ENCODE measurements at places on chromosomes 3 and 15.

- no peak for DNase-seq
Measured at GRCh38 chr15:68205558-68205944, 419 bp upstream of the CALML4 start.

DNA sequence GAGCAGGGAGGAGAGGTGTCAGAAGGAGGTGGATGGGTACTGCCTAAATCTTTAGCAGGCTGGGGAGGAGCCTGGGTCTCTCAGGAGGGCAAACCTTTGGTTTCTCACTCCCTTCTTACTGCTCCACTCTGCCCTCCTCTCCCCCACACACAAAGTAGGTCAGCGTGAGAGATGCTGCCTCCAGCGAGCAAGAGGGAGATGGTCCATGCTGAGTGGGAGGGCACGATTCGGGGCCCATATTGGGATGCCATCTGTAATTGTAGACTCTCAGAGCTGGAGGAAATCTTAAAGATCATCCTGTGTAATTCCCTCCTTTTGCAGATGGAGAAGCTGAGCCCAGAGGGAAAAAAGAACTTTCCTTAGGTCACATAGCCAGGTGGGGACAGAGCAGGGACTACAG, 34.2 kb upstream of the SYN2 start:
- DNase-seq: no peak

DNA sequence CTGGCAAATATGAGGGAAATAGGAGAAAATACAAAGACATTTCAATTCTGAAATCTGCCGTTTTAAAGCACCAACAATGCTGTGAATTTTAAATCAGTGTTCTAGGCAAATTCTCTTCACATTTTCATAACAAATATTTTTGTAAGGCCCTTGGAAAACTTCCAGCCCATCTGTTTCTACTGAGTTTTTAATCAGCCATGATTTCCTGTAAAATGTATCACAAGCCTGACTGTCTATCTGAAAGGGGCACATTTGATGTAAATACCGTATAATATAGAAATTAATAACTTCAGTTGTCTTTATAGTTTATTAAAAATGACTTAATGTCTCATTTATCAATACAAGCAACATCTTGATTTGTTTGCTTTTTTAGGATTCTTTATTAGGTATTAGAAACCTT, 454.7 kb downstream of the PYDC2 start:
- DNase-seq: no peak

GRCh38 chr3:138079901-138080300, 35.5 kb downstream of the DZIP1L start:
- no peak for DNase-seq

GRCh38 chr15:93664213-93664956, 567.0 kb upstream of the MCTP2 start:
- DNase-seq: no peak

- no peak for DNase-seq
Measured at GRCh38 chr3:15384510-15385237, 42.7 kb downstream of the METTL6 start.

- DNase-seq: no peak
Measured at GRCh38 chr3:162368417-162368816, 871.8 kb downstream of the OTOL1 start.

DNA sequence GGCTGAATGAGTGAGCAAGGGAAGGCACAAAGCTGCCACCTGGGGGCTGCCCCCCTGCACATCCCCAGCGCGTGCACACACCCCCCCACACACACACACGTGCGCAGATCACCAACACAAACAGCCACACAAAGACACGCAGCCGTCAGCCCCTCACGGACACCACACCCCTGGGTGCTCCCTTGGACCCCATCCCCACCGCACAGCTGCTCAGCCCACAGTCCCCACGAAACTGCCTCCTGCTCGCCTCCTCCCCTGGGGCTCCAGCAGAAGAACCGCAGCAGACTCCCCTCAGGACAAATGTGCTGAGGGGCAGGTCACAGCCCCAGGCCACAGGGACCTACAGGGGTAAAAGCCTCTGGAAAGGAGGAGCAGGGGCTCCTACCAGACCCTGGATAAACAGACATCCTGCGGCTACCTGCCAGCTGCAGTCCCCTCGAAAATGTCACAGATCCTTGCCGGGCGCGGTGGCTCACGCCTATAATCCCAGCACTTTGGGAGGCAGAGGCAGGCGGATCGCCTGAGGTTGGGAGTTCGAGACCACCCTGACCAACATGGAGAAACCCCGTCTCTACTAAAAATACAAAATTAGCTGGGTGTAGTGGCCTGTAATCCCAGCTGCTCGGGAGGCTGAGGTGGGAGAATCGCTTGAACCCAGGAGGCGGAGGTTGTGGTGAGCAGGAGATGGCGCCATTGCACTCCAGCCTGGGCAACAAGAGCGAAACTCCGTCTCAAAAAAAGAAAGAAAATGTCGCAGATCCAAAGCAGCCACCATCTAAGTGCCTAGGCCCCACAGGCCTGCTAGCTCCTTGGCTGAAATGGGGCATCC, 6.5 kb downstream of the TWF2 start:
- DNase-seq: no peak

GRCh38 chr15:69303337-69304181, 4.8 kb downstream of the PAQR5 start:
- DNase-seq: no peak

DNA sequence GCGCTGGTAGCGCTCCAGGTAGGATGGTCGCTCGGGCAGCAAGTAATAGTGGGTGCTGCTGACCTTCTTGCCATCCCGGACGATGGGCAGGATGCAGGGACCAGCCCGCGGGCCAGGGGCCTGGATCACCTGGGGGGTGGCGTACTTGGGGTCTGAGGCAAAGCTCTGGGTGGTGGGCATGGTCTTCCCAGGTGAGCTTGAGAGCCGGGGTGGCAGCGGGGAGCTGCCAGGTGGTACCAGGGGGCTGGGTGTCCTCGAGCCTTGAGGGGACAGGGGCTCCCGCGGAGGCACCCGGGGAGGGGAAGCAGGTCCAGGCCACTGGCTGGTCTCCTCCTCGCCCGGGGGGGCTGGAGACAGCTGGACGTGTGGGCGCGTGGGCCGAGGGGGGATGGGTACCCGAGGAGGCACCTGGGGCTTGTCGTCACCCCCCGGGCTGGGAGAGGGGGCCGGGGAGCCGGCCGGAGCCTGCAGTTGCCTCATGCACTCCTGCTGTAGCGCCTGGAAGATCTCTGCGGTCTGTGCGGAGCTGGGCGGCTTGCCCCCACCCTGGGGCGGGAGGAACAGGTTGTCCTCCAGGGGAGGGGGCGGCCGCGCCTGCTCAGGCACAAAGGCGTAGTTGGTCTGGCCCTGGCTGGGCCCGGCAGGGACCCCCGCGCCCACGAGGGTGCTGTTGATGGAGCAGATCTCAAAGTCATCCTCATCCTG, 40.6 kb downstream of the TNK2 start:
- no peak for DNase-seq

DNA sequence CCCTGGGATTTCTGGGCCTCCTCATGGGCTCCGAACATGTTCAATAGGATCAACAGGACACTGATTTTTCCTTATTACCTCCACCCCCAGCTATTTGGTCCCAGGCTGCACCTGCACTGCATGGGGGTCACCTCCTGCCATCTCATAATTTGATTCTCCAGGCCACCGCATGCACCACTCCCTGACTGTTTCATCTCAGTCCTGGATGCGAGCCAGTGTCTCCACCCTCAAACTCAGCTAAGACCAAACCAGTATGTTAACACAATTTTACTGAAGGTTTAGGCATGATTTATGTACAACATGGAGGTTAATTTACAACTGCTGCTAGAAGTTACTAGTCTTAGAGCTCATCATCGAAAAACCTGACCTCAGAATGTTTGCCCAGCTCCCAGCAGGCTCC, 249.5 kb downstream of the UACA start:
- no peak for DNase-seq
